AG09319 (cell line): ENCODE measurements at places on chromosomes 2 and 18.

DNA sequence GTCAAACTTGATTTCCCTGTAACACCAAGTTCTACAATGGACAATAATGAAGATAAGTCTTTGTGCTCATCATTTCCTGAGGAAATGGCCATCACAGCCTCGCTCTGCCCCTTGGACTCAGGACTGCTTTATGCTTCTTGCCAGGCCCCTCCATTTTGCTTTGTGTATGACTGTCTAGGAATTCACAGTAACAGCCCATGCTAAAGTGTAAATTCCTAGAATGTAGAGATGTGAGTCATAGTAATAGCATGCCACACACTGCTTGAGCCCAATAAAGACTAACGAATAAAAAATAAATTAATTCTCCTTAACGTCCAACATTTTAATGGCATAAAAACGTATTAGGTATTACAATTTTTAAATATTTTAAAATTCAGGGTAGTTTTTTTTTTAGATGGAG lies 226.5 kb downstream of the PID1 start:
- DNase-seq, result no peak

GRCh38 chr2:77008853-77009252 lies 513.3 kb downstream of the LRRTM4 start:
- no peak for DNase-seq

GRCh38 chr2:176392744-176393414 lies 123.6 kb downstream of the MTX2 start:
- no peak for DNase-seq

GRCh38 chr2:216660496-216660895 lies 27.3 kb downstream of the IGFBP2 start:
- no peak for DNase-seq
